ENCODE measurements at places on chromosomes 1 and 21. TPM values are rescaled to one million over a fixed set of nuclear protein-coding genes. Genes with fewer than 3 reads are reported as not detected.

Gene TFF2
- total RNA-seq = not detected

Gene PLPPR5
- total RNA-seq = not detected

Gene OR2L2
- total RNA-seq = not detected

Gene FAM78B
- total RNA-seq = 0.08 TPM

Gene MIXL1
- 0.24 TPM for total RNA-seq

Gene CDA
- 32.1 TPM for total RNA-seq

Gene SLAMF9
- total RNA-seq = 0.22 TPM

Gene GNG4
- 15.4 TPM for total RNA-seq

Gene GCSAML
- total RNA-seq = not detected

Gene TNFSF4
- 0.07 TPM for total RNA-seq

Gene OR6K3
- total RNA-seq = not detected

Gene TNFRSF9
- 3.4 TPM for total RNA-seq

Gene VHLL
- not detected for total RNA-seq

Gene OR2T35
- not detected for total RNA-seq

Gene FMO1
- not detected for total RNA-seq

Gene PALMD
- total RNA-seq = 0.49 TPM

Gene ADAM30
- not detected for total RNA-seq

Gene MYOG
- total RNA-seq = not detected

Gene SSX2IP
- 14.5 TPM for total RNA-seq

Gene ATPAF1
- total RNA-seq = 33.1 TPM

Gene KRTAP19-4
- total RNA-seq = not detected

Gene CDCA8
- 48.4 TPM for total RNA-seq

Gene C1orf226
- 0.90 TPM for total RNA-seq

Gene PSMG1
- 94.3 TPM for total RNA-seq

Gene ILDR2
- 0.14 TPM for total RNA-seq

Gene TNFRSF14
- 0.22 TPM for total RNA-seq

Gene HPCA
- 0.45 TPM for total RNA-seq

Gene ERRFI1
- 65.6 TPM for total RNA-seq

Gene TRIM17
- not detected for total RNA-seq

Gene FNDC10
- 8.4 TPM for total RNA-seq

Gene TDRD5
- not detected for total RNA-seq

Gene ITLN2
- total RNA-seq = not detected

Gene TTLL7
- total RNA-seq = 2.8 TPM

Gene PRAMEF13
- not detected for total RNA-seq

Gene RNU1-1
- total RNA-seq = not detected

Gene PTAFR
- 0.29 TPM for total RNA-seq

Gene HSPG2
- total RNA-seq = 70.8 TPM

Gene RGS13
- total RNA-seq = not detected

Gene GSTM5
- total RNA-seq = not detected

Gene C21orf58
- 4.1 TPM for total RNA-seq

Gene DDR2
- total RNA-seq = 0.67 TPM

Gene PIGR
- not detected for total RNA-seq

Gene ANKRD35
- total RNA-seq = not detected

Gene SEMA6C
- total RNA-seq = 1.9 TPM

Gene LRRC7
- not detected for total RNA-seq

Gene CSMD2
- total RNA-seq = not detected

Gene SORT1
- total RNA-seq = 3.4 TPM

Data from A549 treated with CpdA at 1 μM for 4 hours (cell line).